ENCODE measurements at places on chromosomes 6 and 20.

DNA sequence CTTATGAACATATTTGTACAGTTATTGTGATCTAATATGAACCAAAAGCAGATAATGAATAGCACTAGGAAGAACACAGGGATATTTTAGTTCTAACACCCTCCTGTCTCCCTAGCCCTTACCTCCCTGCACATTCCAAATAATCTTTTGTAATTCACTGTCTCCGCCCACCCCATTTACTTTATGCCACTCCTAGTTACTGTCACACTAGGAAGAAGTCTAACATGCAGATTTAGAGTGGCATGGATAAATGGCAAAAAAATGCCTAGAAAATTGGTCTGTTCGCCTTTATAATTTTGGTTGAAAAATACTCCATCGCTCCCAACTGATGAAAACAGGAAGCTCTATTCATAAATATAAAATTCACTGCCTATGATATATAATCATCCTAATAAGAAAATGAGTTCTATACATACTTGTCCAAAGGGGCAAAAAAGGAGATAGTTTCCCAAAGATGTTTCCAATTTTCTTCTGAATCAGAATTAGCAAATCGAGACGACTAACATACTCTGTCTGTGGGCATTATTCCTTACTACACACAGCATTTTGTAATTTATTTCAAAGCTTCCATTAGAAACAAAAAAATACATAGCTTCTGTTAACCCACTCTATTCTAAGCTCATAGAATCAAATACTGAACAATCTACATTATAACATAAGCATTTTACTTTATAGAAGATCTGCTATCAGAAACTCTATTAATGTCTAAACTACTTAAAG, 1.3 kb upstream of the RUNX2 start:
- no peak for DNase-seq

DNA sequence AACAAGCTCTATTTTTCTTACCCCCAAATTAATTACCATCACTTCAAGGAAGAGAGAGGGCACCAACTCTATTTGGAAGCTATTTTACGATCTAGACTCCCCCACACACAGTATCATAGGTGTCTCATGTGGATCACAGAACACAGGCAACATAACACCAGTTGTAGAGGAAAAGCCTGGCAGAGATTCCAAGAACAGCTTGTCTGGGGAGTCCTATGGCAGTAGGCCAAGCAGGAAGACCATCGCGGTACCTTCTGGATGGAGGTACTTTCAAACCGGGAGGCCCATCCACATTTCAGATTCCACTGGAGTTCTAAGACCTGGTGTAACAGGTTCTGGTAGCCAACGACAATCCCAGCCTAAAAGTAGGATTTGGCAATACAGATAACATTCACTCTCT, 37.6 kb upstream of the SPDEF start:
- peak; percentile 18 for DNase-seq

DNA sequence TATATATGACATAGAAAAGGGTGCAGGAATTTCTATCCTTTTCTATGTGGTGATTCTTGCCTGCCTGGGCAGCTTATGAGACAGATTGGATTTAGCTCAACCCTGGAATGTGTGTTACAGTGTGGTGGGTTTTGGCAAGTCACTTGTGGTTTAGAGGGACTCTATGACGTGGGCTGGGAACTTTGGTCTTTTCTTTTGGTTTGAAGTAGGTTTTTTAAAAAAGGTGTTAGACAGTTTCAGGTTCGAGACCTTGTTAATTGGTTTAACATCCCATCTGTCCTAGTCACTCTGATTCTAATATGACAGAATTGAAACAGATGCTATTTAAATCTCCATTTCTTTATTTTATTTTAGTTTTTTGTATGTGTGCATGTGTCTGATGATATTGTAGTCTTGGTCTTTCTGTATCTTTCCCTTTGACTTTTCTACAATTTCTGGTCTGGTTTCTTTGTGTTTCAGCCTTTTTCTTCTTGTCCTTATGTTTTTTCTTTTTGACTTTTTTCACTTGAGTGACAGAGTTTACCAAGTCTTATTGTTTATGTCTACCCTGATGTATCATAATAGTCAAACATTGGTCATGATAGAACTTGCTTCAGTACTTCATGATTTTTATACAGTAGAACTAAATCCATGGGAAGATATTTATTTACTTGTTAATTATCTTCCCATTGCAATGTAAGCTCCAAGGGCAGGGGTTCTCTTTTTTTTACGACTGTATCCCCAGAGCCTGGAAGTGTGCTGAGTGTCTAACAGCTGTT, 174.3 kb downstream of the CDKAL1 start:
- peak; percentile 52 for DNase-seq

- DNase-seq: no peak
Measured at GRCh38 chr20:20614391-20614790, 98.1 kb downstream of the RALGAPA2 start.

All from NCI-H446 (cell line).